Small intestine (tissue), 16 donors: ENCODE measurements at places on chromosomes 2 and 18.
A peak's percentile ranks its signal among the peaks of the same experiment; 100 is the strongest.

GRCh38 chr2:220858101-220858500 is 714.0 kb downstream of the EPHA4 start:
- no peak overlapping the region for H3K27ac ChIP-seq
- H3K4me3 ChIP-seq: no peak overlapping the region
- no peaks in the 10 kb centered on the region for H3K36me3 ChIP-seq
- no peak for DNase-seq
- no peaks in the 10 kb centered on the region for H3K27me3 ChIP-seq

- no peak for DNase-seq
- H3K4me3 ChIP-seq: no peak overlapping the region
- no peak overlapping the region for H3K27ac ChIP-seq
- no peaks in the 10 kb centered on the region for H3K27me3 ChIP-seq
- H3K36me3 ChIP-seq: no peaks in the 10 kb centered on the region
- H3K4me1 ChIP-seq: no peaks in the 10 kb centered on the region
Observed at GRCh38 chr2:67993329-67993728, 69.5 kb downstream of the C1D start.

- H3K36me3 ChIP-seq: no peaks in the 10 kb centered on the region
- no peaks in the 10 kb centered on the region for H3K27me3 ChIP-seq
- no peaks in the 10 kb centered on the region for H3K4me1 ChIP-seq
- H3K4me3 ChIP-seq: no peak overlapping the region
- no peak overlapping the region for H3K27ac ChIP-seq
Observed at GRCh38 chr18:43570593-43570992, 293.3 kb upstream of the SYT4 start.

DNA sequence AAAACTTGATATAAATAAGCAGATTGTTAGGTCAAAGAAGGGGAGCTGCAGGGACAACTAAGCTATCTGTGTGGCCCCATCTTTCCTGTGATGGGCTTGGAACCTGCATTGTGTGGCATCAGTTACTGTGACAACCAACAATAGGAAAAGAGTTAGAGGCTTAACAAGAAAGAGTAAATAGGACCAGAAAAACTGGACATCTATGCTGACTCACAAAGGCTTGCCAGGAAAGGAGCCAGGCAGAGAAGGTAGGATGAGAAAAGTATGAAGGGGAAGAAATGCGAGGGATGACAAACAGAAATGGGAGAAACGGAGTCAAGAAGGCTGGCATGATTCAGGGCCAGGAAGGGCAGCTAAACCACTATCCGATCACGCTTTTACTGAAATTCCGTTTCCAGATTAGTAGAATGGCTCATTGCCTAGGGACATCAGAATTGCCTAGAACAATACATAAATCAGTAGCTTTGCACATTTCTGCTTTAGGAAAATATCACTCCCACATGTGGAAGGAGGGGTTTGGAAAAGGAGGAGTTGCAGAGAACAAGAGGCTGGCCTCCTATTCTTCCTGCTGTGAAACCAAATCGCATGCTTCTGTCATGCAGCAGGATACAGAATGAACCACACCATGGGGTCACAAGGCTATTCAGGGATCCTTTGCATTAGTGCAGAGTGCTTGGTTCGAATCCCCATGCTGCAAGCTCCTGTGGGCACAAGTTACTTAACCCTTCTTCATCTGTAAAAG is 7.3 kb downstream of the PLA2R1 start:
- no peaks in the 10 kb centered on the region for H3K36me3 ChIP-seq
- no peak overlapping the region for H3K27ac ChIP-seq
- no peaks in the 10 kb centered on the region for H3K27me3 ChIP-seq
- H3K4me1 ChIP-seq: peaks cover 14% of the 10 kb centered on the region
- no peak overlapping the region for H3K4me3 ChIP-seq

GRCh38 chr2:147623328-147623727 is 221.5 kb upstream of the ACVR2A start:
- H3K27ac ChIP-seq: no peak overlapping the region
- DNase-seq: no peak
- H3K27me3 ChIP-seq: peaks cover 2% of the 10 kb centered on the region
- H3K4me3 ChIP-seq: no peak overlapping the region

DNA sequence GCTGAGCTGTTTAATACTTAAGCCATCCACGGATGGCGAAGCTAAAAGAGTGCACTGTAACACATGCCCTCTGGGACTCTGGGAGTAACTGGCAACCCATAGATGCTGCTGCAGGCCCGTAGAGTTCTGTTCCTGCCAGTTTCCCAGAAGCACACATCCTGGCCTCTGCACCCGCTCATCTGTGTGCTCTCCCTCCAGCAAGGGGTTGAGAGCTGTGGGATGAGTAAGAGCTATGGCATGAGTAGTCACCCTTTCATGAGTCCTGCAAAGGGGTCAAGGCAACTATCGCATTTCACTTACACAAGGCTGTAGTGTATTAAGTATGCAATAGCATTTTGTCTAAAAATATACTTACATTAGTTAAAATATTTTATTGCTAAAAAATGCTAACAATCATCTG is 1341.8 kb upstream of the NXPH2 start:
- no peak overlapping the region for H3K27ac ChIP-seq
- DNase-seq: no peak

GRCh38 chr2:46843316-46843715 is 72.3 kb downstream of the MCFD2 start:
- no peaks in the 10 kb centered on the region for H3K36me3 ChIP-seq
- H3K4me3 ChIP-seq: no peak overlapping the region
- no peaks in the 10 kb centered on the region for H3K27me3 ChIP-seq

GRCh38 chr2:199111458-199111857 is 346.3 kb downstream of the SATB2 start:
- H3K27ac ChIP-seq: no peak overlapping the region
- no peaks in the 10 kb centered on the region for H3K4me1 ChIP-seq
- no peaks in the 10 kb centered on the region for H3K27me3 ChIP-seq
- DNase-seq: no peak
- no peaks in the 10 kb centered on the region for H3K36me3 ChIP-seq
- no peak overlapping the region for H3K4me3 ChIP-seq

DNA sequence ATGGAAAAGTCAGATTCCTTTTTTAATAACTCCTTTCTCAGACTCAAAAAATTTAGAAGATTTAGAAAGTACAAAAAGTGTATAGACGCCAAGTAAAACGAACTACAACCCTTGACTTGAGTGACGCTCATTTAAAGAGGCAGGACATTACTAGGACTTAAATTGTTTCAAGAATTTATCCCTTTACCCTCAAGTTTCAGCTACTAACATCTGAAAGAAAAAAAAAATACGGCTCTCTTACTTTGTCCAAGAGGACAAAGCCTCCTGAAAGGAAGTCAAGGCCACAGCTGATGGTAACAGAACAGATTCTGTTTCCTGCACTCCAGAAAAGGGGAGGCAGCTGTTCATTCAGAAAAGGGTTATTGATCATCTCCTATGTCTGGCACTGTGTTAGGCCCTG is 57.6 kb upstream of the PKDCC start:
- H3K27ac ChIP-seq: no peak overlapping the region
- no peaks in the 10 kb centered on the region for H3K36me3 ChIP-seq
- no peak for DNase-seq
- peaks cover 9% of the 10 kb centered on the region for H3K4me1 ChIP-seq
- H3K27me3 ChIP-seq: no peaks in the 10 kb centered on the region

- no peaks in the 10 kb centered on the region for H3K36me3 ChIP-seq
- H3K4me3 ChIP-seq: no peak overlapping the region
- no peak for DNase-seq
- no peak overlapping the region for H3K27ac ChIP-seq
- H3K27me3 ChIP-seq: no peaks in the 10 kb centered on the region
- H3K4me1 ChIP-seq: no peaks in the 10 kb centered on the region
Observed at GRCh38 chr18:60554967-60555366, 182.4 kb upstream of the MC4R start.

DNA sequence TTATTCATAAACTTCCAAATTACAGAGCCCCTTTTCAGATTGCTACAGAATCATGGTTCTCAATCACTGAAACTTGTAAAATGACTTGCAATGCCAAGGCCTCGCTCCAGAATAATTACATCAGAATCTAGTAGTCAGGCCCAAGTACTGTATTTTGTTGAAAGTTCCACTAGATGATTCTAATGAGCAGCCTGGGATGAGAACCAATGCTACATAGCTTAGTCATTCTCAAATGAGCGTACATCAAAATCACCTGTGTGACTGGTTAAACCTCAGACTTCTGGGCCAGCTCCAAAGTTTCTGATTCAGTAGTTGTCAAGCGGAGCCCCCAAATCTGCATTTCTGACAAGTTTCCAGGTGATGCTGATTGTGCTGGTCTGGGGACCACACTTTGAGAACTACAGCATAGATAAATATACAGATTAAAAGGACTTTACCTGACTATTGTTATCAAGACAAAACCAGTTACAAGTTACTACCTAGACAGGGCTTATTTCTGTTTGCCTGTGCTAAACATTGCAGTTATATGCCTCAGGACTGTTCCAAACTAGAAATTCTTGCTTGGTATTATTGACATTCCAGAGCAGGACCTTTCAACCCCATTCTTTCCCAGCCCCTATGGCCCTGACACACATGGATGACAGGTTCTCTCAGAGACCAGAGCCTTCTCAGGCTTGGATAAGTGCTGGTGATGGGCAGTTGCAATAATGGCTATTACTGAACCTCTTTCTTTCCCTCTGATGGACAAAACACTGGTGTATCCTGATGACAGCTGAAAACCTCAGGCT is 83.1 kb downstream of the UPP2 start:
- no peak for DNase-seq
- H3K27ac ChIP-seq: no peak overlapping the region
- no peaks in the 10 kb centered on the region for H3K27me3 ChIP-seq
- H3K4me1 ChIP-seq: no peaks in the 10 kb centered on the region
- H3K4me3 ChIP-seq: no peak overlapping the region
- H3K36me3 ChIP-seq: no peaks in the 10 kb centered on the region

DNA sequence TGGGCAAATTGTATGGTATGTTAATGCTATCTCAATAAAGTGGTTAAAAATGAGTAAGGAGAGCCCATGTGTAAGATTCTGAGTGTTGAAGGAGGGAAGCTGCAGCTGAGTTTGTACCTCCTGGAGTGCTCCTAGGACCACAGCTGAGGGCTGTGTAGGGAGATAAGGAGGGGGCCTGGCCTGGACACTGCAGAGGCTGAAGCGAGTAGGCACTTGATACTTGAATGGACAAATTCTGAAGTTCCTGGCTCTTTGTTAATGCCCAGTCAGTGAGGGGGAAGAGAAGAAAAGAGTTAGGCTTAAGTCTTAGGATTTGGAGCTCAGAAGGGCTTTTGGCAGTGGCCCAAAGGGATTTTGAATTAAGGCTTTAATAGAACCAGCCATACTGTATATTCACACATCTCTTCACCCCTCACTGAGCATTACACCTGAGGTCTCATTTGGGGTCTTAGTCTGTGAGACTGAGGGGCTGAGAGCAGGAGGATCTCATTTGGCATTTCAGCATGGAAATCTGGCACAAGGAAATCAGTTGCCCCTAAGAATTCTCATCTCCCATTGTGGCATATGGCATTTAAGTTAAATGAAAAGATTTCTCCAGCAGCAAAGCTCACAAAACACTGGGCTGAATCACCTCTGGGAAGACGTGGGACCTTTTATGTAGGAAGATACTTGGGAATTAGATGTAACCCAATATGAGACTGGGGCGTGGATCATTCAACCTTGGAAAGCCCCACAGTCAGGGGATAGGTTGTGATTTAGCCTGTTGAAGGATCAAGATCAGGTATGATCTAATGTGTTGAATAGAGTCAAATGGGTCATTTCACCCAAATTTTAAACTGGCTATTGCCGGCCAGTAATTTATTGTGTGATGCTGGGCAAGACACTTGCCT is 46.8 kb downstream of the LIPG start:
- H3K4me3 ChIP-seq: no peak overlapping the region
- H3K36me3 ChIP-seq: no peaks in the 10 kb centered on the region
- H3K27ac ChIP-seq: no peak overlapping the region
- no peaks in the 10 kb centered on the region for H3K27me3 ChIP-seq
- no peaks in the 10 kb centered on the region for H3K4me1 ChIP-seq

DNA sequence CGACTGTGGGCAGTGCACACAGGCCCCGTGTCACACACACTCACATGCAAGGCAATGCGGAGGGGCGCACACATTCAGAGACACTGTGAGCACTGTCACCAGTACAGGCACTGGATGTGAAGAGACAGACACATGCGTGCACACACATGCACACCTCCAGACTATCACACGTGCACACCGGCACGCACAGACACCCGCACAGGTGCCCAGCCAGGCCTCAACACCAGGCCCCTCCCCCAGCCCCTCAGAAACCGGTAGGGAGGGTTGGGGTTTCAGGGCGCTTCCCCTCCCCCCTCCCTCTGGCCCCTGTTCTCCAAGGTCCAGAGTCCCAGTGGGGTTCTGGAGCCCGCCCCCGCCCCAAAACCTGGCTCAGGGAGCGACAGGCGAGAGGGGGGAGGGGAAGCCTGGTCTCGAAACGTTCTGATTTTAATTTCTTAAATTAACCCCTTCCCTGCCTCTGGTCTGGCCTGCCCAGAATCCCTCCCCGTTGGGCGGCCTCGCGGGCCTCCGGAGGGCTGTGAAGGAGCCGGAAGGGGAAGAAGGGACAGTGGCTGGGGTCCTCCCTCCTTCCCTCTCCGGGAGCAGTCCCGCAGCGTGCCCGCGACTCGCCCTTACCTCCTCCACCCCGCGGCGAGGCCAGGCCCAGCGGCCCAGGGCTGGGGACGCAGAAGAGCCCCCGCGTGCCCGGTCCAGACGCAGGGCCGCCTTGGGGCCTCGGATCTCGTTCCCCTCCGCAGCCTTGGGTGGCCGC is 558 bp downstream of the FBXO41 start:
- no peaks in the 10 kb centered on the region for H3K4me1 ChIP-seq
- DNase-seq: peak; percentile 16
- H3K27me3 ChIP-seq: peaks cover 42% of the 10 kb centered on the region
- H3K4me3 ChIP-seq: peak overlapping the region; percentile 45

GRCh38 chr2:9445089-9445488 is 21.6 kb downstream of the CPSF3 start:
- H3K4me1 ChIP-seq: no peaks in the 10 kb centered on the region
- peaks cover 52% of the 10 kb centered on the region for H3K36me3 ChIP-seq
- H3K27ac ChIP-seq: no peak overlapping the region

DNA sequence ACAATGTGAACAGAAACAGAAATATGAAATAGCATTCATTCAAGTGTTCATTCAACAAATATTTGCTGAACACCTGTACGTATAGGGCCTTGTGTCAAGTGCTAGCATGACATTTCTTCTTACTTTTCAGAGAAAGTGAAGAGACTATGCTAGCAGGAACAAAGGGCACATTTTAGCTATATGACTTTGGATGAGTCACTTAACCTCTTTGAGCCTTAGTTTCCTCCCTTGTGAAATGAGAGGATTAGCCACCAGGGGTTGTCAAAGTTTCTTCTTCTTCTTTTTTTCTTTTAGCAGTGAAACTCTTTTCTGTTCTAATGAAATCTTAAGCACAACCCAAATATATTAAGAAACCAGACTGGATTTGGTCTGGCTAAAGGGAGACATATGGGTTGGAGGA is 53.1 kb downstream of the FIGN start:
- H3K36me3 ChIP-seq: no peaks in the 10 kb centered on the region
- no peak overlapping the region for H3K4me3 ChIP-seq
- H3K4me1 ChIP-seq: no peaks in the 10 kb centered on the region
- no peak for DNase-seq
